NCI-H774 (cell line): ENCODE measurements at places on chromosomes 12 and 14.
A peak's percentile ranks its signal among the peaks of the same experiment; 100 is the strongest.

GRCh38 chr12:72734581-72734980 lies 462.4 kb downstream of the TRHDE start:
- no peak for DNase-seq

- DNase-seq = no peak
These were observed 21.9 kb downstream of the CLMN start for GRCh38 chr14:95297832-95298231.

DNA sequence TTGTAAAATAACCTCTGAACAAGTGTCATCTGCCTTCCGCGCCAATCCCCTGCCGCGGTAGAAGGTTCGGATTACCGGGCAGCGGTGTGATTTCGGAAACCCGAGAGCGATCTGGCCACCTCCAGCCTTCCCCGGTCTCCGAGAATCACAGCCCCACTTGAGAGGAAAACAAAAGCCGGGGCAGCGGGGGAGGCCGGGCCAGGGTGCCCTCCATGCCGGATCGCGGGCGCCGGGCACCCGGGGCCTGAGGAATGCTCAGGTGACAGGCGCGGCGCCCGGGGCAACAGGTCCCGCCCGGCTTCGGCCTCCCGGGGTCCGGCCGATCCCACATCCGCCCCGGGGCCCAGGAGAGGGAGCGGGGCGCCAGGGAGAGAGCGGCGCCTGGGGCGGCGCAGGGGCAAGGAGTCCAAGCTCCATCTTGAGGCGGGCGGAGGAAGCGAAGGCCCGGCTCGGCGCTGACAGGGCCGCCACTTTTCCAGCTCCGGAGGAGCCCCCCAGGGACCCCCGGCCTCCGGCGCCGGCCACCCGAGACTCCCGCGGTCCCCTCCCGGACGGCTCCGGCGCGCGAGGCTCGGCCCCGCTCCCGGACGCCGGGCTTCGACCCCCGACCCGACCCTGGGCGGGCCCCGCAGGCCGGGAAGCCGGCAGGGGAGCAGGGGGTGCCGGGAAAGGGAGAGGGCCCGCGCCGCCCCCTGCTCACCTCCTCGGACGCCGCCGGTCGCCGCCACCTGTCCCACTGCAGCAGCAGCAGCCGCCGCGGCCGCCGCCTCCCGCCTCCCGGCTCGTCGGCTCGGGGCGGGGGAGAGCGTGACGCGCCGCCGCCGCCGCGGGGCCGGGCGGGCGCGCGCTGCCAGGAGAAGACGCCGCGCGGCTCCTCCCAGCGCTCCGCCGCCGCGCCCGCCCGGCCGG lies at the start of gene CLIP1:
Gene CLIP1, minus strand, starts transcription at position 849 of the 909 bp plus-strand sequence. CDS start 42,217 bp downstream, outside the sequence.
- peak; percentile 46 for DNase-seq

GRCh38 chr14:64950889-64951288 lies 8.3 kb upstream of the GPX2 start:
- DNase-seq = no peak

DNA sequence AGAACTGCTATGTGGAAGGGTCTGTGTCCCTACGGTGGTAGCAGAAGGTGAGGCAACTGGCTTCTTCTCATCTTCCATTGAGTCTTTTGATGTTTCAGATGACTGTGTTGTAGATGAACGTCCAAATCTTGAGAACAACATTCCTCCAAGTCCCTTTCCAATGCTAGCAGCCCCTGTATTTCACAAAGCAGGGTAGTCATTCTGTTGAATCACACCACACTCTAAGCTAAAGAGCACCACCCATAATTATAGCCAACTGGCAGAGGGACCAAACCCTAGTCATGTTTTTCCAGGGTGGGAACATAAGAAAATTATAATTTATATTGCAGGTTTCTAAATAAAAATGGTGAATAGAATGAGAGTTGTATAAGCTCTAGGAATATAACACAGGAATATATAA lies 98.7 kb downstream of the DDHD1 start:
- DNase-seq = no peak

GRCh38 chr14:101349108-101349507 lies 212.2 kb upstream of the DIO3 start:
- DNase-seq = no peak

DNA sequence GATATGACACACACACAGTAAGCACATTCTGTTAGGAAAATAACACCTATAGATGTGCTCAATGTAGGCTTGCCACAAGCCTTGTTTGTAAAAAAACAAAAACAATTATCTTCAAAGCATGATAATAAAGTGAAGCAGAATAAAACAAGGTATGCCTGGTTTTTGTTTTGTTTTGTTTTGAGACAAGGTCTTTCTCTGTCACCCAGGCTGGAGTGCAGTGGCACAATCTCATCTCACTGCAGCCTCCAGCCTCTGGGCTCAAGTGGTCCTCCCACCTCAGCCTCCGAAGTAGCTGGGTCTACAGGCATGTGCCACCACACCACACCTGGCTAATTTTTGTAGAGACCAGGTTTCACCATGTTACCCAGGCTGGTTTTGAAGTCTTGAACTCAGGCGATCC lies 52.4 kb upstream of the MON2 start:
- no peak for DNase-seq

GRCh38 chr12:19398376-19399363 lies 40.6 kb upstream of the AEBP2 start:
- DNase-seq = no peak

- DNase-seq = no peak
These were observed 1.5 kb upstream of the KRT6A start for GRCh38 chr12:52494518-52494917.

GRCh38 chr14:44995196-44995595 lies 33.2 kb downstream of the TOGARAM1 start:
- no peak for DNase-seq

DNA sequence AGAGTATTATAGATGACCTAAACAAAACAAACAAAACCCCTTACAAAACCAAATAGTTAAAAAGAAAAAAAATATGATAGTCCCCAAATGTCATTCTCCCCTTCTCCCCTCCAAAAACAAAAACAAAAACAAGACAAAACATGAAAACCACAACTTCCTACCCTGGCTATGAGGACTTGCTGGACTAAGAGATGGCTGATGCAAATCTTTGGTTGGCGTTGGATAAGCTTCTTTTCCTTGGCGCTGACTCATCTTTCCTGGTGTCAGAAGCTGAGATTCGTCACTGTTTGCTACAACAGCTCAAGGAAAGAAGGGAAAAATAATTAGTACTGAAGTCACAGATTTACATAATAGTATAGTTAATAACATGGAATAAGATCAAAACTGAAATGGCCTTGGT lies 102.5 kb upstream of the BBS10 start:
- DNase-seq = no peak

GRCh38 chr12:75120311-75120711 lies 89.3 kb downstream of the KCNC2 start:
- DNase-seq = no peak

- DNase-seq = no peak
These were observed 21.0 kb downstream of the VASH1 start for GRCh38 chr14:76782115-76782884.

GRCh38 chr12:49413010-49413409 lies 45.7 kb downstream of the SPATS2 start:
- DNase-seq = no peak

- no peak for DNase-seq
These were observed 898 bp upstream of the RAB15 start for GRCh38 chr14:64973026-64973442.

DNA sequence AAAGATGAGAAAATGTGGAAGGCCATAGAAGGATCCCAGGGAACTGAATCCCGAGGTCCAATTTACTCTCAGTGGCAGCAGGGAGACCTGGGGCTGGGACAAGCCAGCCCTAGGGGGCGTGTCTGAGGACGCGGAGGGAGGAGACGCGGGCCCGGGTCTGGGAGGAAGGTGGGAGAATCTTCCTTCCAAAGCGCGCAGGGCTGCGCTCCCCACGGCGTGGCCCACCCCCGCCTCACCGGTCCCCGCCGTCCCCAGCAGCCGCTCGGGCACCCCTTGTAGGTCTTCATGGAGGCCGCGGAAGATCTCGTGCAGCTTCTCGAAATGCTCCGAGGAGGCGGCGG lies 323 bp downstream of the VTI1B start:
- peak; percentile 12 for DNase-seq

DNA sequence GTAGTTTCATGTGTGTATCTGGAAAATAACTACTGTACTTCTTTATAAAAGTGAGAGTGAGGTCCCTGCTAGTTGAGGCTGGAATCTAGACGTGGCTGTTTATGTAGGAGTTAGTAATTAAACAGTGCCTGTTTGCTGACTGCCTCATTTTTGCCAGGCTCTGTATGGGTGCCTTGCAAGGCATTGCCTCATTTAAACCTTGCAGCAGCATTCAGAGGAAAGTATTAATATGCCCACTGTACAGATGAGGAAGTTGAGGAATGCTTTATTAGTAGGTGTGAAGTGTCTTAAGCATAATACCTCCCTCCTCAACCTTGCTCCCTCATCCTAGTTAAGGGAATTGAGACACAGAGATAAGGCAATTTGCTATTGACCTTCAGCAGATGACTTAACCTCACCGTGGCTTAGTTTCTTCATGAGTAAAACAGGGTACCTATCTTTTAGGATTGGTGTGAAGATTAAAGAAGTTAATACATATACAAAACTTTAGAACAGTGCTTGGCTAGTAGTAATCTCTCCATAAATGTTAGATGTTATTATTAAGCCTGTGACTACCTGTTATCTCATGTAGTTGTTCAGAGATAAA lies 28.7 kb downstream of the PPM1A start:
- DNase-seq = no peak

DNA sequence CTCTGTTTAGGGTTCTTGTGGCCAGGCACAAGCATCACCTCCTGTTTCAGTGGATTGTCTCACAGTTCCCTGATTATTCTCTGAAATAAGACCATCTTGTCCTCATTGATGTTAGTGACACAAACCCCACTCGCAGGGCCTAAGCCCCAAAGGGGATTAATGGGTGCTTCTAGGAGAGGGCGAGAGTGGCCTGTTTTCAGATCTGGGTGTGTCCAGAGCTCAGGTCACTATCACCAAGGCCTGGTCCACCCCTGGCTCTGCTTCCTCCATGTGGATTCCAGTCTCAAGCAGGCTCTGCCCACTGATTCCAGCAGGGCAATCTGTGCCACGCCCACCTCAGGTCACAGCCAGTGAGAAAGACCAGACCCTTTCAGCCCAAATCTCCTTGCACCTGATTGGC lies 361.9 kb downstream of the ADGRD1 start:
- DNase-seq = no peak

GRCh38 chr12:87157791-87158190 lies 871.4 kb downstream of the C12orf50 start:
- DNase-seq = no peak

GRCh38 chr12:6735448-6736191 lies 11.8 kb downstream of the COPS7A start:
- DNase-seq = peak; percentile 50

DNA sequence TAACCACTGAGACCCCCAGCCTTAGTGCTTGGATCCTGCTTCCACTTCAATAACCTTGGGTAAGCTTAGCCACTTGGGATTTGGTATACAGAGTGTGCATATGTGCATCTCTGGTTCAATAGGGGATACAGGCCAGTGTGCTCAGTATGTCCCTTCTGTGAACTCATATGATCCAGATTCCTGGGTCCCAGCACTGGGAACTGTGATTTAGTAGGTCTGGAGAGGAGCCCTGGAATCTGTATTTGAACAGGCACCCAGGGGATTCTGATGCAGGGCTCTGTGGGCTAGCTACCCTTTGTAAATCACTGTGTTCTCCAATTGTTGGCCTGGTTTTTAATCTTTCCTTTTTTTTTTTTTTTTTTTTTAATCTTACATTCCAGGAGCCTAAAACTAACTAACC lies 9.8 kb upstream of the RNU6-8 start:
- DNase-seq = no peak

DNA sequence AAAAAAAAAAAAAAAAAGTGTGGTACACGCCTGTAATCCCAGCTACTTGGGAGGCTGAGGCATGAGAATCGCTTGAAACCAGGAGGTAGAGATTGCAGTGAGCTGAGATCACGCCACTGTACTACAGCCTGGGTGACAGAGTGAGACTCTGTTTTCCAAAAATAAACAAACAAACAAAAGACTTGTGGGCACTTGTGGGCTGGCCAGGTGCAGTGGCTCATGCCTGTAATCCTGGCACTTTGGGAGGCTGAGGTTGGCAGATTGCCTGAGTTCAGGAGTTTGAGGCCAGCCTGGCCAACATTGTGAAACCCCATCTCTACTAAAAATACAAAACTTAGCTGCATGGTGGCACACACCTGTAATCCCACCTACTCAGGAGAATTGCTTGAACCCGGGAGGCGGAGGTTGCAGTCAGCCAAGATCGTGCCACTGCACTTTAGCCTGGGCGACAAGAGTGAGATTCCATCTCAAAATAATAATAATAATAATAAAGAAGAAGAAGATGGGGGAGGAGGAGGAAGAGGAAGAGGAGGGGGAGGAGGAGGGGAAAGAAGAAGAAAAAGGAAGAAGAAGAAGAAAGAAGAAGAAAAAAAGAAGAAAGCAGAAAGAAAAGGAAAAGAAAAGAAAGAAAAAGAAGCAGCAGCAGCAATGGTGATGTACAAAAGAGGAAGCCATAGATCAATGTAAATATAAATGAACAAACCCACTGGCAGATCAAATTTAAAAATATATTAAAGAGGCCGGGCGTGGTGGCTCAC lies 27.9 kb upstream of the CCNT1 start:
- DNase-seq = peak; percentile 79

DNA sequence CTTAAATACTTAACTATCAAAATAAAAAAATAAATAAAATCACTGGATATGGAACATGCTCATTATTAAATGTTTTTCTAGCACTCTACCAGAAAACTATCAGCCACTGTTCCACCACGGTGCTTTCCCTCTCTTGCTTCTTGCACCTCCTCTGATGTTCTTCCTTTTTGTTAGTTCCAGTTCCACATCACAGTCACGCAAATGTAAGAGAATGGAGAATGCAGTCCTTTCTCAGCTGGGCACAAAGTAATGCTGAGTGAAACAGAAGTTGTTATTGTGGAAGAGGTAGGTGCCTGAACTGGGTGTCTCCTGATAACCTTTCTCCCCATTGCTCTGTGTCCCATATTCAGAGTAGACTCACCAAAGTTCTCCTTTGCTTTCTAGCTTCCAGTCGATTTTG lies 1116.9 kb upstream of the TMEM132C start:
- DNase-seq = no peak

- peak; percentile 66 for DNase-seq
These were observed 44.7 kb downstream of the CCDC88C start for GRCh38 chr14:91372671-91373495.

- DNase-seq = no peak
These were observed 38.2 kb downstream of the RAD52 start for GRCh38 chr12:911191-911826.

DNA sequence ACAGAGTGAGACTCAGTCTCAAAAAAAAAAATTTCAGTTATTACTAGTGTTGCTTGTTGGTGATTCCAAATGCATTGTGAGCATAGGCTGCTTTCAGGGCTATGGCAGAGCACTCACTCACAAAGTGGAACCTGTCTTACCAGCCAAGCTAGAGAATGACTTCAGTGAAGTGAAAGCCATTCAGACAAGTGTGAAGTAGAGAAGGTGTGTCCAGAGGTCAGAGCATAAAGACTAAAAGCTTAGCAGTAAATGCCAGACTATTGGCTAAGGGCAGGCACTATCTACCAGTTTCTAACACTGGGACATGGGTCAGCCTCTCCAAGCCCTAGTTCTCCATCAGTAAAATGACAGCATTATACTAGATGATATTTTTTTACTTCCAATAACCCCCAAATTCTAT lies 12.7 kb downstream of the PPP1R36 start:
- DNase-seq = no peak

GRCh38 chr14:92706386-92706785 lies 42.0 kb downstream of the LGMN start:
- DNase-seq = no peak
